ENCODE measurements at places on chromosomes 7 and 10.

GRCh38 chr7:141891336-141891735, 24.9 kb upstream of the OR9A4 start:
- no peak for DNase-seq

DNA sequence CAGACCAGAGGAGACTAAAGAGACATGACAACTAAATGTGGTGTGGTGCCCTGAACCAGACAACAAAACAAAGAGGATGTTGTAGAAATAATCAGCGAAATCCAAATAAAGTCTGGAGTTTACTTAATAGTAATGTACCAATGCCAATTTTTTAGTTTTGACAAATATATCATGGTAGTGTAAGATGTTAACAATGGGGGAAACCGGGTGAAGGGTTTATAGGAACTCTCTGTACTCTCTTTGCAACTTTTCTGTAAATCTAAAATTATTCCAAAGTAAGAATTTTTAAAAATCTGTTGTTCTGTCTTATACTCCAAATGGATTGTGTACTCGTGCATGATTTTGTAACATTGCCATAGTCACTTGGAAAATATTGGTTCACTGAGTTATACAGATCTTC, 129.3 kb downstream of the CNNM2 start:
- no peak for DNase-seq

DNA sequence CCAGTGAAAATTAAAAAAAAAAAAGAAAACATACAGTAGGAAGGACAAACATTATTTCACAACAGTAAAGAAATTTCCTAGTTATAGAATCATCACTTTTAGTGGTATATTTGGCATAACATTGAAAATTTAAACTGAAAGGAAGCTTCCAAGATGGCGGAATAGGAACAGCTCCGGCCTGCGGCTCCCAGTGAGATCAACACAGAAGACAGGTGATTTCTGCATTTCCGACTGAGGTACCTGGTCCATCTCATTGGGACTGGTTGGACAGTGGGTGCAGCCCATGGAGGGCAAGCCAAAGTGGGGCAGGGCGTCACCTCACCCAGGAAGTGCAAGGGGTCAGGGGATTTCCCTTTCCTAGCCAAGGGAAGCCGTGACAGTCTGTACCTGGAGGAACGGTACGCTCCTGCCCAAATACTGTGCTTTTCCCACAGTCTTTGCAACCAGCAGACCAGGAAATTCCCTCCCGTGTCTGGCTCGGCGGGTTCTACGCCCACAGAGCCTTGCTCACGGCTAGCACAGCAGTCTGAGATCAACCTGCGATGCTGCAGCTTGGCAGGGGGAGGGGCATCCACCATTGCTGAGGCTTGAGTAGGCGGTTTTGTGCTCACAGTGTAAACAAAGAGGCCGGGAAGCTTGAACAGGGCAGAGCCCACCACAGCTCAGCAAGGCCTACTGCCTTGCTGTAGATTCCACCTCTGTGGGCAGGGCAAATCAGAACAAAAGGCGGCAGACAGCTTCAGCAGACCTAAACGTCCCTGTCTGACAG, 19.4 kb downstream of the PON3 start:
- no peak for DNase-seq

DNA sequence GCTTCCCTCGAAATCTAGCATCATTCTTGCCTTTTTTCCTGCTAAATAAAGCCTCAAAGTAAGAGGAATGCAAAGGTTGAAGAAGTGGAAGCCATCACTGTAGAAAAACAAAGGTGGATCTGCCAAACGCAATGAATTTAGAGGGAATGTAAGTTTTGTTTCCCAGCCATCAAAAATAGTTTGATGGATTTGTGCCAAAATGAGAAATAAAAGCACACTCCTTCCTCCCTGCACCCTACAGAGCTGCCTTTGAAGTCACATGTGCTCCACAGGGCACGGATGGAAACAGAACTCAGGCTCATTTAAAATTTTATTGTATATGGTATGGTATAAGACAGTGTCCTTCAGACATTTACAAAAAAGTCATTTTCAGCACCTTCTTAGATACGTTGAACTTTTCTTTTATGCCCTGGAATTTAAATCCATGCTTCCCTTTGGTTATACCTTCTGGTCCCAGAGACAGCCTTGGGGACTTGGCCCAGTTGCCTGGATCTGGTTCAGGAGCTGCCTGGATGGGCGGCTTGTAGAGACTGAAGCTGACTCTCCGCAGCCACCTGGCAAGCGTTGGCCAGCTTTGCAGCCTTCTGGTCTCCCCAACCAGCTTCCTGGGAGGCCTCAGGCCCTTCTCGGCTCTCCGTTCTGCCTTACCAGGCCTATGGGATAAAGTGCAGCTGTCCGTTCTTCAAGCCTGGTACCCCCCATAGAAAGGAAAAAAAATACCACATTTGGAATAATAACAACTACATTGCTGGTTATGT, 228.5 kb upstream of the NEBL start:
- no peak for DNase-seq

- DNase-seq: no peak
Observed at GRCh38 chr10:22742678-22743077, 28.3 kb upstream of the PIP4K2A start.

GRCh38 chr7:42548816-42549611, 312.0 kb upstream of the GLI3 start:
- no peak for DNase-seq

GRCh38 chr7:1740214-1740613, 70.1 kb downstream of the ELFN1 start:
- DNase-seq: no peak

- DNase-seq: no peak
Observed at GRCh38 chr10:7593905-7594304, 72.9 kb downstream of the ITIH5 start.

- no peak for DNase-seq
Observed at GRCh38 chr7:8480527-8480926, 47.1 kb downstream of the NXPH1 start.

DNA sequence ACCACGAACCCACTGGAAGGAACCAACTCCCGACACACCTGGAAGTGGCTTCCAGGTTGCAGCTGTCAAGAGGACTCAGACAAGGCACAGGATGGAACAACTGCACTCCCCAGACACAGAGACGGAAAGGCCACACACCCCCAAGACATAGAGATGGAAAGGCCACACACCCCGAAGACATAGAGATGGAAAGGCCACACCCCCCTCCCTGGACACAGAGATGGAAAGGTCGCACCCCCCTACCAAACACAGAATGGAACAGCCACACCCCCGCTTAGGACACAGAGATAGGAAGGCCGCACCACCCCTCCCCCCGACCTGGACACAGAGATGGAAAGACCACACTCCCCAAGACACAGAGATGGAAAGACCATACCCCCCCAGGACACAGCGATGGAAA, 7.6 kb downstream of the ZNF511 start:
- DNase-seq: no peak

GRCh38 chr10:122461367-122461728, at the start of gene HTRA1:
TSS of gene HTRA1 (plus strand) at chr10:122461553. CDS start at chr10:122461653, 100 bp downstream.
- DNase-seq: no peak

GRCh38 chr7:55641811-55642210, 69.5 kb upstream of the VOPP1 start:
- DNase-seq: no peak

DNA sequence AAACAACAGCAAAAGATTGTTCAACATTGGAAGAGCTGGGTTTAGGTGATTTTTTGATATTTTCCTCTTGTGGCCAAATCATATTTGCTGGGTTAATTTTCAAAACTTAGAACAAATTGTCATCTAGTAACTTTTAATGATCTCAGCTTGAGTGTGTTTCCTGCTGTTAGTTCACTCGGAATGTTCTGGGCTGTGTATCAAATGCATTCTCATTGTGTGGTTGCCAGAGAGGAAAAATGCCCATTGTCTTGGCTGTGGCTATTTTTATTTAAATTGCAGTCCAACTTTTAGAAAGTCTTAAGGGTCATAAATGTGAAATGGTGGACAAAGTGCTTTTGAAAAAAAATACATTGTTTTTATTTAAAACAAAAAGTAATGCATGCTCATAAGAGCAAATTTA, 542.0 kb downstream of the TNS3 start:
- DNase-seq: no peak

GRCh38 chr10:5404208-5405041, at the start of gene TUBAL3:
TSS of gene TUBAL3 (minus strand) at chr10:5404828. CDS start at chr10:5404792, 36 bp downstream.
- no peak for DNase-seq

DNA sequence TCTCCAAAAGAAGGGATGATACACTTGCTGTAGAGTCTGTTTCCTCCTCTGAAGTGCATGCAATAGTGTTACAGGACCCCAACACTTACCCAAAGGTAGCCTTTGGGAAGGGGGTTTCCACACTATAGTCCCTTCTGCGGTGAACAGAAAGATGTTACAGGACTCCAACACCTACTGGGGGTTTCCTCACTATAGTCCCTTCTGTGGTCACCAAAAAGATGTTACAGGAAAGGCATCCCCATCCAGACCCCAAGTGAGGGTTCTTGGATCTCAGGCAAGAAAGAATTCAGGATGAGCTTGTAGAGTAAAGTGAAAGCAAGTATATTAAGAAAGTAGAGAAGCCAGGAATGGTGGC, 69.2 kb upstream of the PIK3CG start:
- no peak for DNase-seq

- no peak for DNase-seq
Observed at GRCh38 chr7:44769776-44770294, 21.2 kb downstream of the ZMIZ2 start.

- no peak for DNase-seq
Observed at GRCh38 chr10:118253397-118253796, 88.7 kb downstream of the FAM204A start.

DNA sequence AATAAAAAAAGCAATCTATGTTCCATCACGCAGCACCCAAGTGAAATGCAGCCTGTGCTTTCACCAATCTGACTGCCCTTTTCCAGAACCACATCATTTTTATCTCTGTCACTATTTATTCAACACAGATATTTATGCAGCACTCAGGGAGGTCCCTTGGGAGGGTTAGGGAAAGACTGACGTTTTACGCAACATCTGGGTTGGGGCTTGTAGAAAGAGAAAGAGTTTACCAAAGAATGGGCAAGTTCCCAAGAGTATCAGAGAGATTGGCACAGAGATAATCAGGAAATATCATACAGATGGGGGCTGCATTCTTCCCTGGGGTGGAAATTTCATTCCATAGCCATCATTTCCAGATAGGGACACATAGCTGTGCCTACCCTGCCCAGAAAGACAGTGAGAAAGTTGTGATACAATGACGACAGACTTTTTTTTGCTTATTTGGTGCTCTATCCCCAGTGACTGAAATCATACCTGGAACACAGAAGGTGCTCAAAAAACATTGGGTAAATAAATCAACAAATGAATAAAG, 474.2 kb downstream of the CALN1 start:
- no peak for DNase-seq

- DNase-seq: no peak
Observed at GRCh38 chr7:157881048-157881771, 544.4 kb downstream of the DNAJB6 start.

- no peak for DNase-seq
Observed at GRCh38 chr7:75953931-75954330, 39.0 kb downstream of the POR start.

- DNase-seq: no peak
Observed at GRCh38 chr7:124655990-124656389, 109.6 kb downstream of the GPR37 start.

GRCh38 chr10:100014071-100014762, 4.5 kb upstream of the DNMBP start:
- DNase-seq: no peak

- DNase-seq: no peak
Observed at GRCh38 chr10:59839576-59839975, 66.8 kb downstream of the CCDC6 start.

DNA sequence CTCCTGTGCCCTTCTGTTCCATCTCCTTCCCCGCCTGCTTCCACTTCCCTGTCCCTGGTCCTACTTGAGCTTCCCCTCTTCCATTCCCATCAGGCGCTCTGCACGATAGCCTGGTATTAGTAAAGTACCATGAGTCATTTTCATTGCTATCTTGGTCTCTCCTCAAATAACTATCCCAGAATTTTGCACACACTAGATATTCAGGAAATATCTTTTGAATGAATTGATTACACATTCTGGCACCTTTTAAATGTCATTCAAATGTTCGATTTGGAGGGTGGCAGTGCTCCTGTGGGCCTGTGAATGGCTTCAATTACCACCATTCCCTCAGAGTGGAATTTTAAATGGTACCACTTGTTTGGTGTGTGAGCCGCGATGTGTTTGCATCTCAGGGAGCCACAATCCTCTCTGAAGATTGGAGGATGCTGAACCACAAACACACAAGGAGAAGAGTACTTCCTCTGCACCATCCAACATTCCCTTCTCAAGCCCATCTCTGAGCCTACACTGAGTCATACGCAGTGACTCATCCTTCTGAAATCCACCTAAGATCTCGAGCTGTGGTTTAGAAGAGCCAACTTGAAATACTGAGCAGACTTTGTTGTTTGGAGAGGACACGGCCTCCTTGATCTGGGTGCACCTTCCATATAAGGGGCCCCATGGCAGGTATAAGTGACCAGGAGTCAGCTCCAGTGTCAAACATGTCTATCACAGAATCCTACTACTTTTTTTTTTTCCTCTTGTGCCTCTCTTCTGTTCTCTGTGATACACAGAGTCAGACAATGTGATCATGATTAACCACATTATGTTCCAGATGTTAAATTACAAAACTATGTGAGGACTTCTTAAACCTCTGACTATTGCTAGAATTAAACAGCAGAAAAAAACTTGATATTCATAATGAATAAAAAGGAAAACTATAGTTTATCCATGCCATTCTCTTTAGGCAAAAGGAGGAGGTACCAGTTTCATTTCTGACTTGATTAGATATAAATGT, 81.9 kb downstream of the BMPER start:
- no peak for DNase-seq

DNA sequence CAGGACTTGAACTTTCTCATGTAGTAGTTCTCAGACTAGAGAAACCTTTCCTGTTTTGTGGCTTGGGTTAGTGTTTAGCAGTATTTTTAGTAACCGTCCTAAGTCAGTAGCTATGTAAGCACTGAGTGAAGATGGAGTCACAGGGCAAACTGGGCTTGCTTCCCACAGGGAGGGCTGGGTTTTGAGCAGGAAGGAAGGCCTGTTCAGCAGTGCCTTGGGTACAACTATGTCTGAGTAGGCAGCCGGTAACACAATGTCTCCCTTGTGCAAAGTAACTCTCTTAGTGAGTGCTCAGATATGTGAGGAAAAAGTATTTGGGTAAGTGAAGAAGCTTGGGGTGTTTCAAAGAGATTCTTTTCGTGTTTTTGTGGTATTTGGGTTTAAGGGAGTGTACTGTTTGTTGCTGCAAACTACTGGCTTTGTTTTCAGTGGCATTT, 96.4 kb downstream of the CCSER2 start:
- no peak for DNase-seq

- no peak for DNase-seq
Observed at GRCh38 chr7:132232406-132232805, 343.9 kb downstream of the PLXNA4 start.

GRCh38 chr7:29332042-29332811, 137.7 kb downstream of the CHN2 start:
- DNase-seq: no peak

- no peak for DNase-seq
Observed at GRCh38 chr7:134636008-134636449, 10.6 kb upstream of the BPGM start.

GRCh38 chr10:114704679-114705078, 46.6 kb upstream of the ABLIM1 start:
- no peak for DNase-seq

- DNase-seq: no peak
Observed at GRCh38 chr7:127571741-127572505, 13.5 kb downstream of the GCC1 start.

GRCh38 chr10:58837826-58838225, 325.2 kb downstream of the BICC1 start:
- no peak for DNase-seq
